Endothelial cell of umbilical vein (primary cell): ENCODE measurements at places on chromosomes 5 and 9. TPM values are rescaled to one million over a fixed set of nuclear protein-coding genes. Genes with fewer than 3 reads are reported as not detected.

SARDH gene
- total RNA-seq: 0.30 and 0.44 TPM in 2 replicates

TICAM2 gene
- total RNA-seq: 3.2 and 3.5 TPM in 2 replicates

GABRA1 gene
- total RNA-seq: not detected in 2 replicates

VLDLR gene
- total RNA-seq: 2.5 and 3.2 TPM in 2 replicates

AFAP1L1 gene
- 73.2 and 76.2 TPM in 2 replicates for total RNA-seq

KCNMB1 gene
- total RNA-seq: 0.29 TPM in 1 of 2 replicates, not detected in the other
